Stimulated activated CD8-positive, alpha-beta memory T cell treated with anti-CD3 and anti-CD28 coated beads, Interleukin-15, amount 100 ng/mL, for 24 hours (primary cell): ENCODE measurements at places on chromosomes 7 and 10.

DNA sequence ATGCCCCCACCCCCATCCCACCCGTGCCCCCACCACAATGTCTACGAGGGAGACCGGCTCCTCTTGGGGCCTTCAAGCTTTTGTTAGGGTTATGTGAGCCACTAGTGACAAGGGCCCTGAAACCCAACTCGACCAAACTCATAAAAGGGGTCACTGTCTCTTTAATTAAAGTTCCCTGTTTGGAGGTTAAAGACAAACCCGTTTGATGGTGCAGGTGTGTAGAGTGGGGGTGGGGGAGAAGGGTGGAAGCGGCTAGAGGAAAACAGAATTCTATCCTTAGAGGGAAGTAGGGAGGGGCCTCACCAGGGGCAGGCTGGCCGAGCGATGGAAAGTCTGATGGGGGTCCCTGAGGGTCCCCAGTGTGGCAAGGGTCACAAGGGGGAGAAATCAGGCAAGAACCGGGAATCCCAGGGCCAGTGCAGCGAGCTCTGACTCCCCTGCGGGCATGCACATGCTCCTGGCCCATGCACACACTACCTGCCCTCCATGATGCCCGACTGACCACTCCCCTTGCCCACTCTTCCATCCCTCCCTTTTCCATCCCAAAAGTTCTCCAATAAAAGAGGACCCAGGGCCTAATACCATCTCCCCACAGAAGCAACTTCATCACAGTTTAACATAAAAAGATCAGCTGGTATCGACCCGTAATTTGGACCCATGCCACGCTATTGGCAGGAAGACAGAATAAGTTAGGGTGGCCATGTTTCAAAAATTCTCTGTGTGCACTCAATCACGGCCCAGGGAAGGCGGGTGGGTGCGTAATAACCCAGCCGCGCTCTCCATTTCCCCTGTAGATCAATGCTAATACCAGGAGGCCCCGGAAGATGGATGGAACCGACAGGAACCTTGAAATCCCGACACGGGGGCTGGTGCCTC lies 35.9 kb upstream of the SLF2 start:
- DNase-seq = no peak

- no peak for DNase-seq
These were observed 5.2 kb upstream of the COL26A1 start for GRCh38 chr7:101357433-101357832.

DNA sequence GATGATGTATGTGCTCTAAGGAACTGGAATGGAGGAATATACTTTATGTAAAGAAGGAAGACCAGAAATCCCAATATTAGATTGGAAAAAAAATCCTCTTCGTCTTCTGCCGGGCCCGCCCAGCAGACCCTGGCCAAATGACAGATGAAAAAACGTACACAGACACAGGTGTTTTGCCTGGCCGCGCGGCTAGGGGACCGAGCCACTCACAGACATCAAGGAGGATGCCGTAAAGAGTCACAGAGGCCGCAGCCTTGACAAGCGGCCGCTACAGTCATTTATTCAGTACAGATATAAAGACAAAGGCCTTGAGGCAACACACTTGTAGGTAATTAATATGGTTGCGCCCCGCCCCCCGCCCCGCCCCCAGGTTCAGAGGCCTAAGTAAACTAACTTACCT lies 594.1 kb downstream of the GRM8 start:
- DNase-seq = no peak

- DNase-seq = no peak
These were observed 18.5 kb upstream of the TTYH3 start for GRCh38 chr7:2613098-2613930.

DNA sequence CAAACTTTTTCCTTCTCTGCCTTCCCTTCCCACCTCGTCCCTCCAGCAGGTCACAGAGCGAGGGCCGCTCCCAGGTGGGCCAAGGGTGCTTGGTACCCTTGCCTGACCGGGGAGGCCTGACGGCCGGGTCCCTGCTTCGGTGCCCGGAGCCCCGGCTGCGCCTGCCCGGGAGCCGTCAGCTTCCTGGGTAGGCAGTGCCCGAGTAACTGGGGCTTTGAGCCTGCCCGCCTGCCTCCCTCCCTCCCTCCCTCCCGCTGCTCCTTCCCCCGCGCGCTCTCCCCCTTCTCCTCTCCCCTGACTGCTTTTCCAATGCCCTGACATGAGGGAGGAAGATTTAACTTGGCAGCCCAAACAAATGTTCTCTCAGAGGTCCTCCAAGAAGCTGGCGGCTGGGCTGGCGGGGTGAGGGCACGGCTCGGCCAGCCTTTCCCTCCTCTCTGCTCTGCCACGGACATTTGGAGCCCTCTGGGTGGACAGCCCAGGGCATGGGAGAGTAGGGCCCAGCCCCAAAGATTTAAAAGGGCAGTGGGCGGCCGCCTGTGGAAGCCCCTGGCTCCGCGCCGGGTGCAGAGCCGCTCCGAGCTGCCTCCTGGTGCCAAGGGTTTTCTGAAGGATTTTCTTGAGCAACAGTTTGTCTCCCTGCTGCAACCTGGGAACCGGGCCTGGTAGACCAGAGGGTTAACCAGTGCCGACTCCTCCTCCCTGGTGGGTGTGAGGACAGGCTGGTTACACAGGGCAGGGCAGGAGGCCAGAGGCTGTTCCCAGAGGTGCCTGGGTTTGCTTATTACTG lies 2.0 kb downstream of the ZMIZ1 start:
- no peak for DNase-seq

DNA sequence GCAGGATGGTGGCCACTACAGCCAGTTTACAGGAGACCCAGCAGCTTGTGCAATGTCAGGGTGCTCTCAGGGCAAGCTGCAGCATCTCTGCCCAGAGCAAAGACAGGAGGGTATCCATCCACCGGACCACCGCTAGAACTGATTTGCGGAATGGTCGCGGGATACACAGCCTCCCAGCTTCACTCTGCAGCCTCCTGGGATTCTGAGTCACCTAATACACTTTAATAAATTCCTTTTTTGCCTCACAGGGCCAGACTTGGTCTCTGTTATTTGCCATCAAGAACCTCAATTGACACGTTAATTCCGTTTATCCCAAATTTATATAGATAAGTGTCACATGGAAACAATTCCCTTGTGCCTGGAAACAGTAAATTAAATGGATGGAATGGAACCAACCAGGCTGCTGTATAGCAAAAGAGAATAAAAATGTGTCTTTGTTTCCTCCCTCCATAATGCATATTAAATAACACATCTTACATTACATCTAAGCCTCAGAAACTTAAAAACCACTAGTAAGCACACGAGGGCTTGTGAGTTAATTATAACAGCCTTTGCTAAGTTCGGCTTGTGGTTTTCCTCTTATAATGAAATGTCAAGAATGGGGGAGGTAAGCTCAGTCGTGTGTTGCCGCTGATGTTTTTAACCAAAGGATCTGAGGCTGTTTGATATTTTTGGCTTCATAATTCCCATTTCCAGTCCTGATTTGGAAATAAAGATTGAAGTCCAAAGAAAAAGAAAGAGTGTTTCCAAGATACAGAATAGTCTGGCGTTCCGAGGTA lies 52.1 kb downstream of the ADRB1 start:
- no peak for DNase-seq

GRCh38 chr10:22712956-22713852 lies 1.2 kb downstream of the PIP4K2A start:
- DNase-seq = no peak

GRCh38 chr10:36574207-36574606 lies 551.2 kb upstream of the ANKRD30A start:
- no peak for DNase-seq

DNA sequence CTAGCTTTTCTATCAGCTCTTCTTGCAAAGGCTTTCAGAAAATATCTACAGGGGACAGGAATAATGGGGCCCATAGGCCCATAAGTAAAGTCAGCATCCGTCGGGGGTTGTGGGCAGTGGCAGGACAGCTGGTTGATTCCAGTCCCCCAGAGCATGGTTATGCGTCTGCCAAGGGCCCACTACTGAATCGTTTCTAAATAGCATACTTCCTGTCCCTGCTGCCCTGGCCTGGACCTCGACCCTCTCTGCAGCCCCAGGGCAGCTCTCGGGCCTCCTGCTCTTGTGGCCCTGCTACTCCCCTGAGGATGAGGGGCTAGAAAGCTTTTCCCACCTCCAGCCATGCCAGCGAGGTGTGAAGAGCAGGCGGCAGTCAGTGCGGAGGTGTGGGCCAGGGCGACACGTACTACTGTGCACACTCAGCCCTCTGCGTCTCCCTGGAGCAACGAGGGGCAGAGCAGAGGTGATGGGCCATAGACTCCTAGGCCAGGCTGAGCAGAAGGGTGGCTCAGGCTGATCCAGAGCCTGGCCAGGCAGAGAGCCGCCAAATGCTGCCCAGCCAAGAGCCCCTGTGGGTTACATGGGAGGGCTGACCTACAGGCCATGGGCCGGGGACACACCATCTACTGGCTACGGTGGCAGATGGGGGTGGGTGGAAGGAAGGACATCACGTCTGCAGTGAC lies 4.7 kb upstream of the OPN4 start:
- DNase-seq = no peak

DNA sequence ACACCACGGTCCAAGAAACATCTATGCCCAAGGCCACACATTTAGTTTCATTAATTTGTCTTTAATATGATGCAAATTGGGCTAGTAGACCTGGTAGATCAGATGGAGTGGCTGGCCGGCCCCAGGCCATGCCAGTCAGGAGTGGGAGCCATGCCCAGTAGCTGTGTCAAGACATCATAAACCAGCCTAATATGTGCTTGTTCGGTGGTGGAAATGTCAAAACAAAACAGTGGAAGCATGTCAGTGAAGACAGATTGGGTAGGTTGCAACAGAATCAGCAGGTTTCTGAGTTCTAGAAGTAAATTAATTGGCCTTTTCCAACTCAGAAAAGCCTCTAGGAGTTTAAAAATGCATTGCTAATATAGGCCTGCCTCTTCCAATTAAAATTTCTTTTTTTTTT lies 124.7 kb downstream of the NRP1 start:
- no peak for DNase-seq

- DNase-seq = no peak
These were observed 102.1 kb downstream of the DOCK4 start for GRCh38 chr7:112104120-112104519.

DNA sequence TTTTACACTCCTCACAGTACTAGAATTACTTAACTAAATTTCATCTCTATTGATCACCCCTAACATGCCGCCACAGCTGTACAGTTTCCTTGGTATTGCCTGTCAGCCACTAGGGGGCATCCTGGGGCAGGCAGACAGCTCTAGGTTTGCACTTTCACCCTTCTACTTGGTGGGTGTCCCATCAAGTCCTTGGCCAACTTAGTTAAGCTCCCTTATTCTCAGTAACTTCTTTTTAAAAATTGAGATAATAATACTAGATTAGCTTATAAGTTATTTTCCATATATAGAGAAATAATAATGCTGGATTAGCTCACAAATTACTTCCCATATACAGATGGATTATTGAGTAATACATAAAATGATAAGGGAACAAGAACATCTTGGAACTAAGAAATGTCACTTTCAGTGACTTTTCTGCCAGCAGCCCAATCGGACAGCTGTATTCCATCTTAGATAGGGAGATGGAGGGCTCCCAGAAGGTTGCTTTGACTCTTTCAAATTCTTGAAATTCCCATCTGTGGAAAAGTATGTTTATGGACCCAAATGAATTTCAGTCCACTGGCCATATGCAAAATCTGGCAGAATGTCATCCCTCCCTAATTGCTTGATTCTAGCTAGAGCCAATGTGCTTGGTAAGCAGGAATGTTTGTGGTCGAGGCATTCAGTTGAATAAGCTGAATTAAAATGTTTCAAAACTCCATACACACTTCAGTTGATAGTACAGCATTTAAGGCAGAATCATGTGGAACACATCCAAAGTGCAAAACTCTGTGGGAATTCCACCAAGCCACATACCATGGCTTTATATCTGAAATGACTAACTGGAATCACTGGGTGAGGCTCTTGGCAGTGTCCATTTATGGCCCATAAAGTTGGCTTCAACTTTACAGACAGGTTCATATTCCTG lies 309.7 kb downstream of the CSTF2T start:
- no peak for DNase-seq

DNA sequence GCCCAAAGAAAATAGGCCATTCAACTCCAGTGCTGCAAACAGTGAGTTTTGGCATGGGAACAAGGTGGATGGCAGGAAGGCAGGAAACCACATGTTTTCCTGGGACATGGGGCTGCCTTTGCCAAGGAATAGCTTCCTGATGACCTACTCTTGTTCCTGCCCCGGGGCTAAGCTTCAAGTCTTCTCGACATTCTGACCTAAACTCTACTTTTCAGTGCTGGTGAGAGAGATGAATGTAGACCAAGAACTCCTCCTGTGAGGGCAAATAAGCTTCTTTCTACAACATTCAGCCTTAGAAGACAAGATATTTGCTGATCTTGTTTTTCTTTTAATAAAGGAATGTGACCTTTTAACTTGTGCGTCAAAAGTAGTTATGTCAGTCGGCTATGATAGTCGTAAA lies 199.0 kb downstream of the GPR37 start:
- no peak for DNase-seq

DNA sequence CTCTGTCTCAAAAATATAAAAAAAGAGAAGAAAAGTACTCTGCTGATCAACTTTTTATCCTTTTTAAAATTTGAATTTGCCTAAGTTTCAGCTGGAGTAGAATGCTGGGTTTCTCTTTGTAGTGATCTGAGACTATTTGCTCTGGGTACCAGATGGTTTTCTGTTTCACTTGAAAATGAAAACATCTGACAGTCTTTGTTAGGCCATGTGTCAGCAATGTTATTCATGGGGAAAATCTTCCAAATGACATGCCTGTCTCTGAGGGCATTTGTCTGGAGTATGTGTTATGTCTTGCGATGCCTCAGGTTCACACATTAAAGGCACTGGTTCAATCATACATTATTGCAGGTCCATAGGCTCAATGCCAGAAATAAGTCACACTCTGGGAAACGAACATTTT lies 175.3 kb upstream of the TMEM229A start:
- DNase-seq = no peak

DNA sequence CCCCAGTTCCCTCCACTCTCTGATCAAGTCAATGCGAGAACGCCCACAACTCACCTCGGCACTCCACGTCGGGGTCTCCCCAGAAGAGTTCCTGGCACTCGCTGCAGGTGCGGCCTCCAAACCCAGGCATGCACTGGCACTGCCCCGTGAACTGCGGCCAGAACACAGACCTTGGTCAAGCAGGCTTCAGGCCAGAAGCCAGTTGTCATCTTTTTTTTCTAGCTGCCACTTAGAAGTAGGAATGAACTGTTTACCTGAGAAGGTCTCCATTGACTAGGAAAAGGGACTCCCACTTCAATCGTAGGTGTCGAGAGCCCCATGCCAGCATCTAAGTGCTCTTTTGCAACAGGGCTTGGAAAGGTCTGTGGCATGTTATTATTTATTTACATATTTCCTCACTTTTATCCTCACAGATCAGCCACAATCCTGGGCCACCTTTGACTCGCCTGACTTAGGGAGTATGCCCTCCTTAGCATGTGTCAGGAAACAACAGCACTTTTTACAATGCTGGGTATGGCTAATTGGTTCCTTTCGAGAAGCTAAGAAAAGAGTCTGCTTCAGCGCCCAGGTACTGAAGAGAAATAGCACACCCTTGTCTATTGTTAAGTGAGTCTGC lies 51.7 kb downstream of the LAMB1 start:
- DNase-seq = no peak

DNA sequence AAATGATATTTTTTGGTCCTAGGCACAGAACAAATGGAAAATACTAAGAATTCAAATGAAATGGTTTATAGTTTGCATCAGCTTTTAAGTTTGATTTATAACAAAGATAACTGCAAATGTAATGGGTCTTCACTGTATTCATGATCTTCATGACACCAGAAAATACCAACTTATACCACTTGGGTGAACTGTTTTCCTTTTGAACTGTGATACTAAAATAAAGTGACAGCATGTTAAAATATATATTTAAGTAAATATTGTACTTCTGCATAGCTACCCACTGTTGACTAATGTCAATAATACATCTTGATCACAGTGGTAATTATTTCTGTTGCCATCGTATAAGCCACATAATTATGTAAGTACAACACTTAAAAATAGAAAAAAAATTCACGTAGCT lies 442.0 kb upstream of the ANKRD30A start:
- DNase-seq = no peak

- DNase-seq = no peak
These were observed 9.4 kb downstream of the LIMK1 start for GRCh38 chr7:74092964-74093471.
